Nephron progenitor cell (in vitro differentiated cells): ENCODE measurements at places on chromosomes 4 and X.

GRCh38 chrX:48761674-48762471, at the start of gene GLOD5:
GLOD5 (plus strand) TSS chrX:48761747; CDS start chrX:48761791, 44 bp downstream.
- peak; percentile 11 for DNase-seq

DNA sequence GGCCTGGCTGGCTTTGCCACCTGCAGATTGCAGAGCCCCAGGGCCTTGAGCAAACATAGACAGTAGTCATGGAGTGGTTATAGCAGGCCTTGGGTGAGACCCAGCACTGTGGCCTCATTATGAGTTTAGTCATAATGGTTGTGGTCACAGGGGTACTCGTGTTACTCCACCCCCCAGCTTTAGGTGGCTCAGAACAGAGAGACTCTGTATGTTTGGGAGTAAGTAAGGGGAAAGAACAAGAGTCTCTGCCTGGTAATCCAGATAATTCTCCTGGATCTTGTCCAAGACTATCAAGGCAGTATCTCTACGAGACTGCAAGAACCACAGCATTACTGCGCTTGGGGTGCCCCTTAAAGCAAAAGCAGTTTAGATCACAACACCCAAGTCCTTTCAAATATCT, 62.3 kb upstream of the SCRG1 start:
- DNase-seq = no peak

DNA sequence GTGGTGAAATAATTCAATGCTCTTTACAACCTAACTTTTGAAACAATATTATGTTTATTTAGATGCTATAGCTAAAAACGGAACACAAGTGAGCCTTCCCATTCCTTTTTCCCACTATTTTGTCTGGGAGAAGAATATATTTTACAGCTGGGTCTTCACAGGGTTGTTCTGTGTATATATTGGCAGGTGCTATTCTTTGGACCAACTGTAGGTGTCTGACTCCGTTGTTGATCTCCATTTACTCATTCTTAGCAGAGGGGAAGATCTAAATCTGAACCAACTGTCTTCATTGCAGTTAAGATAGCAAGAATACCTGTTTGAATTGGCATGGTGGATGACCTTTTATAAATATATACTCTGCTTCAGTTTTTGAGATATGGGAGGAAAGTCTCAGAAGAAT, 257.4 kb downstream of the CFAP299 start:
- no peak for DNase-seq

- no peak for DNase-seq
Observed at GRCh38 chrX:24231131-24231540, 81.6 kb downstream of the ZFX start.

GRCh38 chrX:3451571-3451970, 105.1 kb upstream of the MXRA5 start:
- no peak for DNase-seq

DNA sequence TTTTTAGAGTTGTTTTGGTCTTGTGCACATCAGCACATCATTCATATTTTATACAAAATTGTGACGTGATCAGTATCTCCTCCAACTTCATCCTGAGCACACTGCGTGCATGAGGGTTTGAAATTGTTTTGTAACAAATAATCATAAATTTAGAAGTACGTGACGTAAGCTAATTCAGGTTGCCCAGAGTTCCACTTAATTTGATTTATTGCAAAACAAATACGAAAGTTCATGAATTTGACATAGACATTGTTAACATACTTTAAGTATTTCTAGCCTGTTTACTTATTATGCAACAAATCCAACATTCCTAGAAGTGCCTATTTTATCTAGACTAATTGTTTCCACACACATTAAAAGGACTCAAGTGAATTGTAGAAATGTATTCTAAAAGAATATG, 48.3 kb downstream of the MAP7D3 start:
- no peak for DNase-seq

GRCh38 chr4:112766422-112766821, 129.5 kb downstream of the LARP7 start:
- DNase-seq = peak; percentile 13

- no peak for DNase-seq
Observed at GRCh38 chr4:36904823-36905222, 339.7 kb upstream of the NWD2 start.

DNA sequence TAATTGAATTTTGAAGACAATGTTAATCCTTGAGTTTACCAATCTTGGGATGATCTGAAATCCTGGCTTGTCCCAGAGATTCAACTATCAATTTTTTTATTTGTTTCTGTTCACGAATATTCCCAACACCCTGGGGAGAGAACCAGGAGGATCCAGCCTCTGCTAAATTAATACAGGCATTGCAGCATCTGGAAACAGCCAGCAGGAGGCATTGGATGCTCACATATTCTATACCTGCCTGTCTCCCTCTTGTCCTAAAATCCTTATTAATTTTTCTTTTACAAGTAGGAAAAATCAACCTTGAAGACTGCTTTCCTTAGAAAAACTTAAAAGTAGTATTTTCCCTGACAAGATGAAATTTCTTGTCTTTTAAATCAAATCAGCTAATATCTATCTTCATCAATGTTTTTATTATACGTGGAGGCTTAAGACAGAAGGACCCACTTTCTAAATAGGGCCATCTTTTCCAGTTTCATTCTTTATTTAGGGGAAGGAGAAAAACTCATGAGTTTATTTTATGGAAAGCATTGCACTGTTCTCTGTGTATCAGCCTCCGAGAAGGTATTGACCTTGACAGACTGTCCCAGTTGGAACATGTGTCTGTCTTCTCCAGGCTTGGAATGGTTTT, 102.4 kb downstream of the CLNK start:
- peak; percentile 43 for DNase-seq

- DNase-seq = no peak
Observed at GRCh38 chr4:113540859-113541258, 220.7 kb downstream of the CAMK2D start.

GRCh38 chr4:102642631-102643298, 118.0 kb downstream of the MANBA start:
- no peak for DNase-seq

GRCh38 chrX:5907207-5907606, 321.5 kb downstream of the NLGN4X start:
- no peak for DNase-seq

GRCh38 chr4:10684631-10685030, at the start of gene CLNK:
CLNK (minus strand) TSS chr4:10684768; CDS start chr4:10667869, 16,899 bp downstream.
- DNase-seq = no peak

- no peak for DNase-seq
Observed at GRCh38 chr4:61440321-61440720, 240.2 kb downstream of the ADGRL3 start.

DNA sequence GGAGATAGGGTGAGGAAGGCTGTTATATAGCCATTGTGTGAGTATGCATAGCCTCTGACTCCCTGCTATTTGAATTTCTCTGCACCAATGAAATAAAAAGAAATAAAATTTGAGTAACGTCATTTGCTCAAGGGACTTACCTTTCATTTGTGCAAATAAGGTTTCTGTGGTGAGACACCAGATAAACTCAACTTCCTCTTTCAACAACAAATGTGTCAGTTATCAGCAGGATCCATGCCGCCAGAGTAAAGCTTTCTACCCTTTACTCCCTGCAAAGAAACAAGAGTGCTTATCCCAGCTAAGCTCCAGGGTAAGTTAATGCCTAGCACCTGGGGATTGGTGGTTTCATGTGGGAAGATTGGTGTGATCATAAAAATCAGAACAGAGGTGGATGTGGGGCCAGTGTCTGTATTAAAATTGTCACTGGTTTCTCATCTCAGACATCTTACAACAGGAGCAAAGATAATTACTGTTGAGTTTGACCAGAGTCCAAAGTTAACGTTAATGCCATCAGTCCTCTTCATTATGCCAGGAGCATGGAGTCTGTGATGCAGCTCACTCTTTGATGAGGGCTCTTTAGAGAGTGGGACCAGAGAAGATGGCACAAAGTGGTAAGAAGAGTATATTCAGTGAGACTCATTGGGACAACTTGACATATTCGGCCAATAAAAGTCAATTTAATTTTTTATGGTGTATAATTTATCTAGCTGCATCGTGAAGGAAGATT, at the start of gene P2RY10:
P2RY10 (plus strand) TSS at position 206 of the 727 bp plus-strand sequence. CDS start 15,130 bp downstream, outside the sequence.
- DNase-seq = no peak

- DNase-seq = no peak
Observed at GRCh38 chrX:123728554-123728953, 4.3 kb downstream of the THOC2 start.

DNA sequence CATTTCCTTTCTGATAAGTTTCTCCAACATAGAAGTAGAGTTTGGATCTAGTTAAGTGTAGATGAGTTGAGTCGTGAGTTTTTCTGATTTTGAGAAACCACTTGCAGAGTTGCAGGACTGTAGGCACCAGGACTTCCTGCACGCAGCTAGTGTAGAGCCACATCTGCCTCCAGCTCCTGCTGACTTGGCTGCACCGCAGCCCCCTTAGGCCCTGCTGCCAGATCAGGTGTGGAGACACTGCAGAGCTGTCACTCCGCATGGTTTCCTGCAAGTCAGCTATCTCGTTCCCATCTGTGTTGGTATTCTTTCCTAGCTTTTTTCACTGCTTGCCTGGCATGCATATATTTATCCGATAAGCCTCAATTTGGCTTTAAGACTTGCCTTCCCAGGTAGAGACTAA, 48.9 kb downstream of the PCDH7 start:
- peak; percentile 2 for DNase-seq

GRCh38 chr4:180706766-180707165, 1536.4 kb upstream of the TENM3 start:
- no peak for DNase-seq
